ENCODE measurements at places on chromosomes 7 and 10.

GRCh38 chr10:4003348-4003973 is 218.5 kb upstream of the KLF6 start:
- no peak for DNase-seq

GRCh38 chr10:128642502-128642901 is 516.3 kb upstream of the MKI67 start:
- no peak for DNase-seq

- DNase-seq = no peak
Measured at GRCh38 chr10:85976267-85976793, 390.3 kb downstream of the GRID1 start.

DNA sequence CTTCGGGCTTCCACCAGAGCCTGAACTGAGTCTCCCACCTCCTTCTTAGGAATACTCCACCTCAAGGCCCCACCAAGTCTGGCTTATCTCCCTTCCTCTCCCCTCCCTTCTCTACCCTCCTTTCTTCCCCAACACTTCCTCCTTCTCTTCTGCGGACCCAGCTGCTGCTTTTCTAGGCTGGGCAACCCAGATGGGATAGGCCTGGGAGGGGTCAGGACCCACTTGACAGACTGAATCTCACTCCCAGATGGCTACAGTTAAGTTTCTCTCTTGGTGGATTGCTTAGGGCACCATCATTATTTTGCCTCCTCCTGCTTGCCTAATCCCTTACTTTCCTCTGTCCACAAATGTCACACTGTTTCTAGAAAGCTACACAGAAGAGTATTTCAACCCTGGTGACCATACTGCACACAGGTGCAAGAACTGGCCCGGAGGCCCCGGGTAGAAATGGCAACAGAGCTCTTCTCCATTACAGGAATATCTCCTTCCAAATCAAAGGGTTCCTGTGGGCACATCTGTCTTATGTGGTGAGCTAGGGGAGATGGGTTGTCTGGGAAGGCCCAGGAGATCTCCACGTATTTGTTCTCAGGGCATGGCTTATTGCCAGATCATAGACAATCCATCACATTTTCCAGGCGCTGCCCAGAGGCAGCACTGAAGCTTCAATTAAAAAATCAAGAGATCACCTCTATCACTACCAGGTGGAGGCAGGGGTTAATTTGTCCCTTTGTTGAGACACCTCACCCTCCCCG is 5.1 kb upstream of the HOXA11 start:
- peak; percentile 71 for DNase-seq

DNA sequence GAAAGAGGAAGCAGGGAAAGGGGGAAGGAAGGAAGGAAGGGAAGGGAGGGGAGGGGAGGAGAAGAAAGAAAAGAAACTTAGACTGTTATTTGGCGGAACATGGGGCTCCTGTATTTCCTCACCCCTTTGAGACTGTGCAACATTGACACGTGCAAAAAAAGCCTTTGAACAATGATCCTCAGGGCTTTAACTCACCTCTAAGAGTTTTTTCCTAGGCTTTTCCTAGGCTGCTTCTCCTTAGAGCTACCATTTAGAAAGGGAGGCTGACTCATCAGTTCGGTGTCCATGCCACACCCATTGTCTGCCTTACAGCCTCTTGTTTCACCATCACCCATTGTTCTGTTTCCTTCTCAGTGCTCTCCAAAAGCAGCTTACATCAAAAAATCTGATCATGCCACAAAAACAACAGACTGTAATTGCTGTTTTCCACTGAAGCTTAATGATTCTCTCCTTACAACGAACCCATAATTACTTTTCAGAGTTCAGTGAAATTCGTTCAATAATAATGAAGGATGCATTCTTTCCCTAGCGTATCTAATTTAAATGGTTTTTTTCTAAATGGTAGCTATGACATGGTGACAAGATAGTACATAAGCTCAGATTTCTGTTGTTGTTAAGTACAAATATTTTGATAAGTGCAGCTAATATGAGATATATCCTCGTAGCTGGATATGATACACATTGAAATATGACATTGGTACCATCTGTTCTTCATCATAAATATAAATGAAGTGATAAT is 90.8 kb downstream of the PRLHR start:
- peak; percentile 19 for DNase-seq

- DNase-seq = no peak
Measured at GRCh38 chr7:29996321-29996720, 6.7 kb upstream of the SCRN1 start.

DNA sequence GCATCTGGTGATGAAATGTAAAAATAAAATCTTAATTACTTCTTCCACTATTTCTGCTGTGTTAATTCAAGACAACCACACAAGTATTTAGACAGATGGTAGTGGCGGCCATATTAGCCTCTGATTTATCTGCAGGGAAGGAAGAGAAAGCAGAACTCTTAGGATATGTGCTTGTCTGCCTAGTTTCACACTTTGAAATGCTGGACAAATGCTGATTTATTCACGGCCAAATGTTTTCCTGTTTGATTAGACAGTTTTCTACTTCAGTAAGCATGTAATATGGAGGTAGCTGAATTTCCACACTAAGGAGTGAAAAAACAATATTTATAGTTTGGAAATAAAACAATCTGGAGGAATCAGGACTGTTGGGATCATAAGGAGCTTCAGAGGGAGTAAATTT is 158.1 kb downstream of the AGMO start:
- no peak for DNase-seq

GRCh38 chr7:81944058-81944457 is 174.2 kb upstream of the HGF start:
- peak; percentile 5 for DNase-seq

DNA sequence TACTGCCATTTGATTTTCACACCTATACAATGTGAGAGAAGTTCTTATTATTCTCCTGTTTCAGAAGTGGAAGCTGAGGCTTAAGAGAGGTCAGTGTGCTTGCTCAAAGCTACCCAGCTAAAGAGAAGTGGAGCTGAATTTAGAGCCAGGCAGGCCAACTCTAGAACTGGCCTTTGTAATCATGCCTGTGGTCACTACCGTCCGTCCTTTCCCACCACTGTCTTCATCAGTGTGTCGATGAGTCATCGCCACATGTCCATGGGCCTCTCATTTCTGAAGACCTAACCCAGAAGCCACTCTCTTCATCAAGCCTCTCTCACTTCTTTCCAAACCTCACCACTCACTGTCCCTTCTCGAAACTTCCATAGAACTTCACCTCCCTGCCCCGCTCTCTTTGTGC is 237.8 kb downstream of the KIAA1217 start:
- DNase-seq = peak; percentile 88
